Right lobe of liver (tissue), 6 donors: ENCODE measurements at places on chromosomes 16 and 17.

DNA sequence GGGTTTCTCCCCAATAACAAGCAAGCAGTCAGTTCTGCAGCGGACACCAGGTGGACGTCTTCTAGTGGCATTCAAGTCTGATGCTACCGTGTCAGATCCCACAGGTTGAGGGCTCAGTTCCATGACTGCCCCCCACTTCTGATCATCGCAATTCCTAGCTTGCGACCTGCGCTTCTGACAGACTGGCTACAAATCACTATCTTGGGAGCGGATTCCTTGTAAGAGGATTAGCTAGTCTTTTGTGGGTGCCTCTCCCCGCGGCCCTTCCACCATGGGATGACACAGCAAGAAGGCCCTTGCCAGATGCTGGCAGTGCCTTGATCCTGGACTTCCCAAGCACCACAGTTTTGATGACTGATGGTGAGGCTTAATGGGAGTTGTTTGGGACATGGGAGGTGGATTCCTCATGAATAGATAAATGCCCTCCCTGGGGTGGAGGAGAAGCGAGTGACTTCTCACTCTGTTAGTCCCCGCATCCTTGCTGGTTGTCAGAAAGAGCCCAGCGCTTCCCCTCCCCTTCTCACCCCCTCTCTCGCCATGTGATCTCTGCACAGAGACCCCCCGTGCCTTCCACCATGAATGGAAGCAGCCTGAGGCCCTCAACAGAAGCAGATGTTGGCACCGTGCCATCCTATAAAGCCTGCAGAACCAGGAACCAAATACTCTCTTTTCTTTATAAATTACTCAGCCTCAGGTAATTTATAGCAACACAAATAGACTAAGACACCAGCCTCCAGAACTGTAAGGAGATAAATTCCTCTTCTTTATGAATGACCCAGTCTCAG, 19.1 kb downstream of the CDIP1 start:
- DNase-seq: no peak

DNA sequence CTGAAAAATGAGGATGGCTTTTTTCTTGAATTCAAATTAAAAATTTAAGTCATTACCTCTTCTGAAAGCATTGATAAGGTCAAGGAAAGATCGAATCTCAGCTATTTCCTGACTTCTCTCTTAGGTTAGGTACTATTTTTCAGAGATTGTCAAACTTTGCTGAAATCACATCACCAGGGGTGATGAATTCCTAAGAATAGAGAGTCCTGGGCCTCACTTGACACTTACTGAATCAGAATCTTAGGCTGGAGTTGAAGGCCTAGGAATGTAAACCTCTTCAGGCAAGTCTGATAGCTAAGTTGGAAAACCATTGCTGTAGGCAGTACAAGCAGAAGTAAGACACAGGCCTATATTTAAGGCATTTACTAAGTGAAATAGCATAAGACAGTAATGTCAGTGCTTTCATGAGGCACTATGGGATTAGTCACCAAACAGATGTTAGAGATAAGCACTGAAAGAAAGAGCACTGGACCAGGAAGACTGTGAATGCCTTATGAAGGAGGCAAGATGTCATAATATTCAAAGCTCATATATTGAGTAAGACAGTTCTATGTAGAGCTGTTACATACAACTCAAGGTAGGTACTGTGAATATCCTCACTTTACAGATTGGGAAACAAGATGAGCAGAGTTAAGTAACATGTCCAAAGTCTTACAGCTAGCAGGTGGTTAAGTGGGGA, 21.5 kb downstream of the DCAF7 start:
- DNase-seq: no peak

DNA sequence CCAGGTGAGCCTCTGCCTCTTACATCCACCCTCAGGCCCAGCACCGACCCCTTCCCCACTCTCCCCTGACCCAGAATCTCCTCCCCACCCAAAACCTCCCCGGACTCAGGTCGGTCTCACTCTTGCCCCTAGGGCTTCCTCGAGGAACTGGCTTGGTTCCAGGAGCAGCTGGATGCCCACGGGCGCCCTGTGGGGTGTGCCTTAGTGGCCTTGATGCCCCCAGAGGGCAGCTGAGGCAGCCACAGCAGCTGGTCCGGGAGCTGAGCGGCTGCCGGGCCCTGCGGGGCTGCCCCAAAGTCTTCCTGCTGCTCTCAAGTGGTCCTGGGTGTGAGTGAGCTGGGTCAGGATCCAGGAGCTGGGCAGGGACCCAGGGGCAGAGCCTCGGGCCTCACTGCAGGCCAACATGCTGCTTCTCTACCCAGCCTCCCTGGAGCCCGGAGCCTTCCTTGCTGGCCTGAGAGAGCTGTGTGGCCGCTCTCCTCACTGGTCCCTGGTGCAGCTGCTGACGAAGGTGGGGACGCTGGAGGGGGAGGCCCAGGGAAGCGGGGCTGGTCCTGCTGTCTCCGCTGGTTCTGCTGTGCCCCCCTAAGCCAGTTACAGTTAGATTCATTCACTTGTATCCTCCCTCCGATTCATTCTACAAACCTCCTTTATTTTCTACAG, 9.6 kb downstream of the ZNF213 start:
- no peak for DNase-seq

GRCh38 chr16:11799017-11799381, 1.9 kb upstream of the ZC3H7A start:
- DNase-seq: no peak

DNA sequence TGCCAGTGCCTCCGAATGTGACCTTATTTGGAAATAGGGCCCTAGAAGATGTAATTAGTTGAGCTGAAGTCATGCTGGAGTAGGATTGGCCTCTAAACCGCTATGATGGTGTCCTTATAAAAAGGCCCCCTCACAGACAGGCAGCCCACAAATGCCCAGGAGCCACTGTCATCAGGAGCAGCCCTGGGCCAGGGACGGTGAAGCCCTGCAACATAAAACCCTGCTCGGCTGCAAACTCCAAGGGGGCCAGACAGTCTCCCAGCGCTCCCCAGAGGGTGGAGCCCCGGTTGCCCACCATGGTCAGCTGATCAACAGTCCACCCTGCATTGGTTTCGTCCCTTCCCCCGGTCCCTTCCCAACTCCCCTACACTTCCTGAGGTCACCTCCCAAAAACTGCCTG, 351.7 kb downstream of the FOXL1 start:
- DNase-seq: no peak
